ENCODE measurements at places on chromosomes 16 and 17. TPM values are rescaled to one million over a fixed set of nuclear protein-coding genes. Genes with fewer than 3 reads are reported as not detected.

DNA sequence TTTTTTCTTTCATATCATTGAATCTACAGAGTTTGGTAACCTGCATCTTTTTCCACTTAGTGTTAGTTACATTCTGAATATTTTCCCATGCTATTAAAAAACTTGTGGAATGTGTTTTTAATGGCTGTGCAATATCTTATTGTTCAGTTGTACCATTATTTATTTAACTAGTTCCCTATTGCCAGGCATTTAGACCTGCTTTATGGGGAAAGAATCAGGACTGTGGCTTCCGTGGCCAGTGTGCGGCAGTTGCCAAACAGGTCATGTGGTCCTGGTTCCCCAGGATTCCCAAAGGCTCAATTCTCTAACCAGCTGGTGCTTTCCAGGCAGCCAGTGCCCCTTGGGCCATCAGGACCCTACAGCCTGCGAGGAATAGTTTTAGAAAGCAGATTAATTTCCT, 30.8 kb downstream of the NDEL1 start:
- no peak for DNase-seq

DNA sequence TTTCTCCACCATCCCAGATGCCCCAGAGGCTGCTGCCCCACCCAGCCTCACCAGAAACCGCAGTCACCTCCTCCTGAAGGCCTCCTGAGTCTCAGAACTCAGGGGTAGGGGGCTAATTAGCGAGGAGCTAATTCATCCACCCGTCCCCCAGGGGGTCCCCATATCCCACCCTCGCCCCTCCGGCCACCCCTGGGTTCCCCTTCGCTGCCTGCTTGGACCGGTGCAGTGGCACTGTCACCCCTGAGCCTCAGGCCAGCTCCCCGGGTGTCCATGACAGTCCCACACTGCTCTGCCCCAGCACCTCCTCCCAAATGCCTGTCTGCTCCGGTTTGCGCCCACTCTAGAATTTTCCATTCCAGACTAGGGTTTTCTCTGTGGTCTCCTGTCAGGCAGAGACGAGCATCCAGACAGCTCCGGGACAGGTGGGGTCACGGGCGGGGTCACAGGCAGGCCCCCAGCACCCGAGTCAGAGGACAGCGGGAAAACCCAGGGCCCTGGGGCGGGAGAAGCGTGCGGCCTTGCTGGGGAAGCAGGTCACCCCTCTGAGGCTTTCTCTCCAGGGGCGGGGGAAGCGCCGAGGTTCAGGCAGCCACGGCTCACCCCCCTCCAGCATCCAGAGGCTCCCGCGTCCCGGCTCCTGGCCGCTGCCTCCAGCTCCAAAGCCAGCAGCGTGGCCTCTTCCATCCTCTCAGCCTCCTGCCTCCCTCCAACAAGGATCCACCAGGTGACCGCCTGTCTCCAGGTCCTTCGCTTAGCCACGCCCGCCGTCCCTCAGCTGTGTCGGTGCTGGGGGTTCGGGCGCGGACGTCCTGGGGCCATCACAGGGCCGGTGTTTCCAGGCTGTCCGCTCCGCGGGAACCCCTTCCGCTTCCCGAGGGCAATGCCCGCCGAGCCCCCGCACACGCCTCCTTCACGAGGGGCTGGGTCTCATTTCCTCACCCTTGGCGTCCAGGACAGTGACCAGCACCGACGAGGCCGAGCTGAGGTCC, 3.1 kb upstream of the PERCC1 start:
- no peak for DNase-seq

GRCh38 chr16:74841469-74841868, 66.8 kb upstream of the FA2H start:
- no peak for DNase-seq

DNA sequence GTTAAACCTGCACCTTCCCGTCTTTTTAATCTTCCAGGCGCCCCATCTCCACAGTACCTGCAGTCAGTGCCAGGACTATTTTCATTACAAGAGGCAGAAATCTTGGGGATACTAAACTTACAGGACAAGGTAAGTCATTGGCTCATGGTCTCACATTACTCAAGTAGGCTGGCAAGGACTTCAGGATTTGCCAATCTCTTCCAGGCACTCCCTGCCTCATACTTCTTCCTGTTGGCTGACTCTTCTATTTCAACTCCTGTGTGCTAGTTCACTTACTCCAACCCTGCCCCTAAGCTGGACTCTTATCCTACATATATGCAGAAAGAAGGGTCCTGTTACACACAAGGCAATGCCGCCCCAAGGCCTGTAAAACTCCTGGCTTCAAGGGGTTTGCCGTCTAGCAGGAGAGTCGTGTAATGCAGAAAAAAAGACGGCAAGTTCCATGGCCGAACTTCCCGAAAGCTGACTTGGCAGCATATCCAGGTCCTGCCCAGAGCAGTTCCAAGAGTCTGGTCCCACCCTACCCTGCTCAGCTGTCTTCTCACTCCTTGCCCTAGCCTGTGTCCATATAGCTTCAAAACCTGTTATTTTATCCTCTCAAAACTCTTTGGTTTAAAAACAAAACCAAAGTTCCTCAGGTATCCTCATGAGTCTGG, 14.8 kb downstream of the ERN1 start:
- no peak for DNase-seq

DNA sequence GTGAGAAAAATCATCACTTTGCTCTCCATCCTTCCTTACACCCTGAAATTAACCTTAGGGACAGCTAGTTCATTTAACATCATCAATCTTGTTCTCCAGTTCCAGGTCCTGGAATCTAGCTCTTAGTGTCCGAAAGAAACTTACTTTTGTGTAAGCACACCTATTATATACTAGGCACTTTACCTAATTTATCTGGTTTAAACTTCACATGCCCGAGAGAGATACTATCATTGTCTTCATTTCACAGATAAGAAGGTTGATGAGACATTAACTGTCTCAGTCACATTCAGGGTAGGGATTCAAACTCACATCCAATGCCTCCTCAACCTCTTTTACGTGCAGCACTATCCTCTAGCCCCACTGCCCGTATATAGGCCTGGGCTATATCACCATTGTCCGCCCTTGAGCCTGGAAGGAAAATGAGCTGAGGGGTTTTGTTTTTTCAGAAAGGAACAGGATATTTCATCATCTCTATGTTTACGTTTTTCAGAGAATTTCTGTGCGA, 501 bp upstream of the AP2B1 start:
- no peak for DNase-seq

DNA sequence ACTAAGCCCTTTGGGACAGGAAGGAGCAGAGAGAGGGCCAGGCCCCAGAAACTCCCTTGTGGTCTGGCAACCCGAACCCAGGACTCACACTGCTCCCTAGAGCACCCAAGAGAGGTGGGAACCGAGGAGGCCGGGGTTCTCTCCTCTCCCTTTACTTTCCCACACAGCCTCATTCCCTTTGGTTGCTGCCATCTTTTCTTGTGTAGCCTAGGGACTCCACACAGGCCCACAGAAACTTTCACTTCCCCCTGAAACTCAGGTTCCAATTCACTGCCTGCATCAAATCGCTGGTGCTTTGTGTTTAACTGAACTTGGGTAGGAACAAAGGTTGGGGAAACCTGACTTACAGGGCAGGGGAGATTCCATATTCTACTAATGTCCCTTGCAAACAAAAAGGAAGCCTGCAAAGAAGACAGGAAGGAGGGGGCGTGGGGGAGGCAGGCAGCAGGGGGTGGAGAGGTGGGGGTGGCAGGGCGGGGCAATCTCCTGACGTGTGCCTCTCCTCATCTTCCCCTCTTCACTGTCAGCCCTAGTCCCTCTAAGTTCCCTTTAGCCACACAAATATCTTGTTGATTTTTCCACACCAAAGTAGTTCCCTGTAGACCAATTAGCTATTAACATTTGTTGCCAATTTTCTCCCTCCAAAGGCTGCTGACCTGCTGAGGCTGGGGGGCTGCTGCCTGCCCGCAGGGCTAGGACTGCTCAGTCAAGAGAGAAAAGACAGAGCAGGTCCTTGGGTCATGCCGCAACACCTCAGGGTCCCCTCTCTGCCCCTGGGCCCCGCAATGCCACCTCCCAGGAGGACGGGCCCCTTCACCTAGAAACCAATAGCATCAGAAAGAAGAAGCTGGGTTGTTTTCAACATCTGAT, 8.0 kb downstream of the ST3GAL2 start:
- DNase-seq: no peak

DNA sequence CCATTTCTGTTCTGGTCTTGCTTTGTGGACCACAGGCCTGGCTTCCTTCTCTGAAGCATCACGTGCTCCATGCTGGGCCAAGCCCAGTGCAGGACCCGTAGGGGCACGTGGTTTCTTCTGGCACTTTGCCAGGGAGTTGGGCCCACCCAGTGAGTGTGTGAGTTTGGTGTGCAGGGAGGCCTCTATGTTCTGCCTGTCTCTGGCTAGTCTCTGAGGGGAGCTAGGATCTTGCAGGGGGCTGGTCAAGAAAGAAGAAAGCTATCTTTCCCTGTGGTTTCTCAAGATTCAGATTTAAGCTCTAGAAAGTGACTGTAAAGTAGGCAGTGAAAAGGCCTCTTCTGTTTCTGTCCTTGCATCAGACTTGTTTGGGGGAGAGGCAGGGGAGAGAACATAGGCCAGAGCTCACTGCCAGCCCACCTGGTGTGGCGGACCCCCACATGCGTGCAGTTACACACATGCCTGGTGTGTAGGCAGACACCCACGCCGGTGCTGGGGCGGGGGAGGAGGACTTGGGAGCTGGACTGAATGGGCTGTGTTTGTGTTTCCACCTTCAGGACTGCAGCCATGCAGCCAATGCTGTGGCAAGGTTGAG, 11.8 kb downstream of the LASP1 start:
- DNase-seq: no peak

DNA sequence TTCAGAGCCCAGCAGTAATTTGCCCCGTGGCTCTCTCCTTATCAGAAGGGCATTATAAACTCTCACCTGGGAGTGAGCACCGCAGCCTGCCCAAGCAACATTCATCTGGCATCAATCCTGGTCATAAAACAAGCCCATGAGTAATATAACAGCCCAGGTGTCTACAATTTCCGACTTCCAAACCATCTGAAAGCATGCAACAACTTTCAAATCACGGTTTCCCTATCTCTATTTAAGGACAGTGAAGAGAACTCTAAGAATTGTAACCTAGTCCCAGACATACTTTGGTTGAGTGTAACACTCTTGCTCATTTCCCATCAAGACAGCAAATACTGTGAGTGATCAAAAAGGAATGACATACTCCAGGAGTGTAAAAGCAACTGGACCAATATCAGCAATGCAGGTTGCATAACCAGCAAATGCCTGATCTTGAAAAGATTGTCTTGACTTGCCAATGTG, 487.4 kb upstream of the SOX9 start:
- DNase-seq: no peak

DNA sequence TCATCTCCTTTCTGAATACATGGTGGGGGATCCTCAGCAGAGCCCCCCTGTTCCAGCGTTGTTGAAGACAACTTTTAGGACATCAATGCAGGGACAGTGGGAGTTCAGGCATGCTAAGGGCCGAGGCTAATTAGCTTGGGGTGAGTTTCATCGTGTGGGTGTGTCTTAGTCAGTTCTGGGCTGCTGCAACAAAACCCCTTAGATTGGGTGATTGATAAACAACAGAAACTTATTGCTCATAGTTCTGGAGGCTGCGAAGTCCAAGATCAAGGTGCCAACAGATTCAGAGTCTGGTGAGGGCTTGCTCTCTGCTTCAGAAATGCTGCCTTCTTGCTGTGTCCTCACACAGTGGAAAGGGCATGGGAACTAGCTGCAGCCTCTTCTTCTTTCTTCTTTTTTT, 214.0 kb downstream of the NTN1 start:
- no peak for DNase-seq

GRCh38 chr16:85457366-85457765, 155.8 kb upstream of the GSE1 start:
- DNase-seq: no peak

DNA sequence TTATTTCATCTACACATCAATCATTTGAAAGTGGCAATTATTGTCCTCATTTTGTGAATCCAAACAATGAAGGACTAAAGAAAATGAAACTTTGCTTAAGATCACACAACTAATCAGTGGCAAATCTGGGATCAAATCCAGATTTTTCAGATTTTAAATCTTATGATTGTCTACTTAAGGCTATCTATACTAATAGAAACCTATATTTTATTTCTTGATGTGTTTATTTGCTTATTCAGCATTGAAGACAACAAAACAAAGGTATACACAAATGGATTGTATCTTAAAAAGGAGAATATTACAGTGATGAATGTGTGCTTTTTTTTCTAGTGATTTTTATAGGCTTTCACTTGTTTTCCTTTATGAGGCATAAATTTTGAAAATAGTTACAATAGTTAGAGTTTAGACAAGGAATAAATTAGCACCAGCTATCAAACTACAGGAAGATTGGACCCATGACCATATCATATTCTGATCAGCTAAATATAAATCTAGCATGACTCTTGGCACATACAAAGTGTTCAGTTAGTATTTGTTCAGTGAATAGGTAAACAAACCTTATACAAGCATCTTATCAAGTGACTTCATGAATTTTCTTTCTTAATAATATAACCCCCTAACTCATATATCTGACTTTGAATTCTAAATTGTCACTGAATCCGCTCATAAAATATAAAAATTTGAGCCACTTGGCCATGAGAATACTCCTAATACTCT, 20.5 kb downstream of the VMP1 start:
- DNase-seq: no peak

DNA sequence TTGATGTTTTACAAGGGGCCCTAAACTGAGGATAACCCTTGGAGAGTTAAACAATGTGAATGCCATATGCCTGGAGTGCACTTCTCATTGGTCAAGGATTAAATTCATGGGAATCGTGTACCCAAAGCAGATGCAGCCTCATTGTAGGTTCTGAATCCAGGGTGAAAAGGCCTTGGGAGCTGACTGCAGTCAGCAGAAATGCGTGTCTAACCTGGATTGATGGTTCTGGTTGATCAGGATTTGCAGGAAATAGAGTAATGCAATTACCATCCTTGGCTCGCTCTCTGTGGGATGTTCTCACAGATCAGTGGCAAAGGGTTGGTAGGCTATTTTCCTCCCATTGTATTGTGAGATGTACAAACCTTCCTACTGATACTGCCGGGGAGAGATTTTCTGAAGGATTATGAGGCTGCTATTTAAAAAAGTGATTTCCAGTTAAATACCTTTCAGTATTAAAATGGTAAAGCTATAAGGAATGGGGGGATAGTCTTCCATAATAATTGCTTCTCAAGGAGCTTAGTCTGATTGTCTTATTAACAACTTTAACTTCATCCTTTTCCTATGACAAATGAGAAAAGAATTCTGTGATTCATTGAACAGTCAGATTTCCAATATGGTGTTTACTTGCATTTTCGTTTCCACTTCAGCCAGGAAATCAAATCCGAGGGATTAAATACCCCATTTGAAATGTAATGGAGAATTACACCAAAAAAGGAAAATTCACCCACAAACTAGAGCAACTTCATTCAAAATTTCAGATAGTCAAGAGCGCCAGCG, 1028.1 kb upstream of the EEF2KMT start:
- DNase-seq: no peak

SLC52A1 gene
- total RNA-seq: not detected

CBX8 gene
- total RNA-seq: 7.7 TPM

AURKB gene
- total RNA-seq: 3.7 TPM

HAPSTR1 gene
- 132 TPM for total RNA-seq

PLXDC1 gene
- total RNA-seq: 9.8 TPM
